NCI-H748 treated with DMSO at 0.1 percent for 48 hours (cell line): ENCODE measurements at places on chromosomes 2 and 18.
A peak's percentile ranks its signal among the peaks of the same experiment; 100 is the strongest.

DNA sequence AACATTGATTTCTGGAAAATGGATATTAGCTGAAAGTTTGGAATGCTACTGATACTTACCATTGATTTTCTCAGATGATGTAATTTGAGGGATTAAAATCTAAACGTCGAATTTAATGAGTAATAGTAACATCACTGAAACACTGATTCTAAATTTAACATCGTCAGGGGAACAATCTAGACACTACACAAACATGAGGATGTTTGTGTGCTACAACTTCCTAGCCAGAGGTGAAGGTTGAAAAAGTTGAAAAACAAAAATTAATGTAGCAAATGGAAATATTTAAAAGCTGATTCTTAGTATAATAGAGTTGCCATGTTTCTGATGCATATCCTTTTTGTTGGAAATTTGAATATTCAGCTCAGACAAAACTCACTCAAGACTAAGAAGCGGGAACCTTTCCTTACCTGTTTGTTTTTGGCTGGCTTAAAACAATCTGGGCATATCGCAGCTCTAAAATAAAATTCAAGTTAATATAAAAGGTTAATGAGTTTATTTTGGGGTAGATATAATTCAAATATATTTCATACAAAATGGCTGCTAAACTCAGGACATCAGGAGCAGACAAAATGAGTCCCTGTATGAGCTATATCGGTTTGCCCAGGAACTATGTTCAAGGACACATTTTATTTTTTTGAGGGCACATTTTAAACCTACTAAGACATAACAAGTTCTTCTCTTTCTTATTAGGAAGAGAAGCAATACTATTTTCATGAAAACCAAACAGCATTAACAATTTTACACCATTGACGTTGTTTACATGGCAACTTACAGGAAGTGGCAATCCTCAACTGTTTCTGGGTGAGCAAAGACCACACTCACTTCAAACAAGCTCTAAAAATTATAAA lies 52.6 kb upstream of the PEX13 start:
- no peak for DNase-seq

- DNase-seq = peak; percentile 59
These were observed 370.0 kb downstream of the SLC4A3 start for GRCh38 chr2:219997341-219997851.

GRCh38 chr18:7807936-7808453 lies 240.9 kb downstream of the PTPRM start:
- no peak for DNase-seq

GRCh38 chr18:55920063-55920462 lies 332.1 kb upstream of the TCF4 start:
- DNase-seq = no peak

DNA sequence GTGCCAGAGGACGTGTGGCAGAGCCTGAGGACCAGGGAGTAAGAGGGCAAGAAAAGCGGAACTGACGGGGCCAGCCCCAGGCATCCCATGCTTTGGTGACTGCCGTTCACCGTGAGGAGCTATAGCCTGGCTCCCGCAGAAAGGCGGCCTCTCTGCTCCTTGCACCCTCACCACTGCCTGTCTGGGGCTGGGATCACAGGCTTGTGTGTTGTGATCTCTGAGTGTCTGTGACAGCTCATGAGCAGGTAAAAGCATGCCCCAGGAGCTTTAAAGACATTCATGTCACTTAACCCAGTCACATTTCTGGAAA lies 266.8 kb upstream of the RAB6C start:
- no peak for DNase-seq

DNA sequence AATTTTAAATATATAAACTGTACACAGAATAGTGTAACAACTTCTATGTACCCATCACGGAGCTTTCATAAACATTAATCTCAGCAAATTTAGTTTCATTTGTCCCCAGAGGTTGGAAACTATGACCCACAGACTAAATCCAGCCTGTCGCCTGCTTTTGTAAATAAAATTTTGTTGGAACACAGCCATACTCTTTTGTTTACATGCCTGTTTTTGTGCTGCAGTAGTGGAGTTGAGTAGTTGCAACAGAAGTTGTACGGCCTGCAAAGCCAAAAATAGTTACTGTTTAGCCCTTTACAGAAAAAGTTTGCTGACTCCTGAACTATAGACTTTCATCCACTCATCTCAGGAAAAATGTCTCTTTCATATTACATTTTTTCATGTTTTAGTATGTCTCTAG lies 39.8 kb downstream of the RBM45 start:
- peak; percentile 19 for DNase-seq

DNA sequence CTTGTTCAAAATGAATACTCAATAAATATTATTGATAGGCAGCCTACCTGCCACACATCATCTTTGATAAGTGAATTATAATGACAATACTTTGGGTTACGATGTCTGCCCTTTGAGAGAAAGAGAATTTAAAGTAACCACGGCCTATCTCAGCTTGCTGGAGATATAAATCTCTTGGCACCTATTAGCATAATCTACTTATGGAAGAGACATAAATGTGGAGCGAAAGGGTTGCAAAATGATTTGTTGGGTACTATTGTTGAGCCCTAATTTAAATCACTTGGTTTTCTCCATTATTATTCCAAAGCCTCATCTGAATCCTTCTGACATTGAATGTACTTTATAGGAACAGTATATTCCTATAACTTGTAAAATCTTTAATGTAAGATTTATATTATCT lies 520.1 kb downstream of the DPP10 start:
- DNase-seq = no peak

DNA sequence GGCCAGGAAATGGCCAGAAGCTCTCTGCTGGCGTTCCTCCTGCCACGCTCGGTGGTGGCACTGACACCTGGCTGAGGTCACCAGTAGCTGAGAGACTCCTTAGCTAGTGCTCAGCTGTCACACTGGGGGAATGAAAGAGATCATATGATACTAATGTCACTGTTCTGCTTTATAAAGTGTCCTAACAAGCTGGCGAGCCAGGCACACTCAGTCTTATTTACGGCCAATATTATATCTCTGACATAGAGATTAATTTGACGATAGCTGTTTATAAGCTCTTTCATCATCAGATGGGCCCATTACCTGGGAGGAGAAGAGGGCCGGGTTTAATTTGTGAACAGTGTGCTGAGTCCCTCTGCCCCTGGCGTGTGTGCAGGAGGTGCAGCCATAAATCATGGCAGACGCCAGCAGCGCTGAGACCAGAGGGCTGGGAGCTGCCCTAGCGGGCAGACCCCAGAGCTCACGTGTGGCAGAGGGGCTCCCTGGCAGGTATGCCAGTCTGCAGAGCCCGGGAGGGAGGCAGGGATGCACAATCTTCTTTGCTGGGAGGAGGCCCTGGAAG lies 246.5 kb downstream of the HAUS1 start:
- no peak for DNase-seq

DNA sequence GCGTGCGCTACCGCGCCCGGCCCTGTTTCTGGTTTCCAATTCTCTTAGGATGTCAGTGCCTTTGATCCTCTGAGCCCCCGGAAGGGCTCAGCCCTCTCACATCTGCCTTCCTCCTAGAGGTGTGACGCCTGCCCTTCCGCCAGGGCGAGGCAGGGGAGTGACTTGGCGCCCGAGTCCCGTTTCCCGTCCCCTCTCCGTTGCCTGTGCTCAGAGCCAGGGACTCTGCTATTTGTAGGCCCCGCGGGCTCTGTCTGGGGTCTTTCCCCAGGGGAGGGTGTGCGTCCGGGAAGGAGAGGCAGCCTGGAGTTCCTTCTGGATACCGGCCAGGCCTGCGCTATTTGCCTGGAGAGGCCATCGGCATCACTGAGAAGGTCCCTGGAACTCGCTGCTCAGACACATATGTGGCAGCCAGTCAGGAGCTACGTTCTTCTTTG lies 103.7 kb upstream of the TAF1B start:
- no peak for DNase-seq

DNA sequence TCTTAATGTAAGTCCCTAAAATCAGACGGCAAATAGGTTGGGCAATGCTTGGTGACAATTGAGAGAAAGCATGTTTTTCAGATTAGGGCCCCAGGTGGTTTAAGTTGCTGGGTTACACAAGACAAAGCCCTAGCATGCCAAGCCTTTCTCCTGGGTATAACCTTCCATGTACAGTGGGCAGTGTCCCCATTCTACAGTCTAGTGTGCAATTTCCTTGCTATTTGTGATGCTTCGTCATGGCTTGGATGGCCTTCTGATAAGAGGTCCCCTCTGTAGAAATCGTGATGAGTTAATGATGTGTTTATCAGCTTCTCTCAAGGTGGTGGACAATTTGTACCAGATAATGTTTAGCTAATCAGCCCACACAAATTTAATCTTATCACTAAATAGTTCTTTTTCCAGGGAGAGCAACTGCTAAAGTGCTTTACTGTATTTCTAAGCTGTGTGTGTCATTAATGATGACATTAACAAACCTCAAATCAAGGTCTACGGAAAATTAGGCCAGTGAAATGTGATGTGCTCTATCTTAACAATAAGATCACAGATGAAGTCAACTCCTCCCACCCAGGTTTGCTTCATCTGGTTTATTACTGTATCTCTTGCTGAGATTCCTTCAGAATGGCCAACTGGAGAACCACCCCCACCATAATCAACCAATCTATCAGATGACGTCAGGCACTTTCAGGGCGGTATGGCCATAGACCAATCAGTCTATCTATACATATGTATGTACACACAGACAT lies 61.7 kb downstream of the PLB1 start:
- DNase-seq = no peak

DNA sequence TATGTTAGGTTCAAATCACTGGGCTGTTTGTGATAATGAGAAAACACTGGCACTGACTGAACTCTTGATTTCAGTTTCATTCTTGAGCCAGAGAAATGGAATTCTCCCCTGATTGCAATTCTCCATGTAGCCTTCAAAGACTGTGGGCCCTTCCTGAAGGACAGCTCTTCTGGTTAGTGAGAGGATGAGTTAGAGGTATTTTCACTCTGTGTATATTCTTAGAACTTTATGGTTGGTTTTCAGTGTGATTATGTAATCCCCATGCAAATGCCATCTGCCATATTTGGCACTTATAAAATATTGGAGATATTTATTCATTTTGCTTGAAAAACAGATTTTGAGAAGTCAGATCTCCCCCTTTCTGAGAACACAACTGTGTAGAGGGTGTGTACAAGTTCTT lies 323.7 kb downstream of the SLC4A3 start:
- DNase-seq = no peak

- no peak for DNase-seq
These were observed 11.9 kb downstream of the ATG4B start for GRCh38 chr2:241649404-241649803.

DNA sequence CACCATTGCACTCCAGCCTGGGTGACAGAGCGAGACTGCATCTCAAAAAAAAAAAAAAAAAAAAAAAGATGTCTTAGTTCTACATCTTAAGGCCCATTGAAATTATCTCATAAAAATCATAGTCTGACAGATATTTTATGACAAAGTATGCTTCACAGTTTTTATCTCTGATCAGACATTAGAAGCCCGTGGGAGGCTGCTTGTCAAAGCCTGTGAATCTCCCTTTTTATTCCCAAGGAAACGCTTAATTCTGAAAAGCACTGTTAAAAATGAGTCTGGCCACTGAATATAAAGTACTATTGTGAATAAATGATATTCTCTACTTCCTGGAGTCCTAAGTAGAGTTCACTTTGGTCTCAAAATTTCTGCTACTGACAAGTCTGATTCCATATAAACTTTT lies 71.1 kb downstream of the ZDBF2 start:
- no peak for DNase-seq

- no peak for DNase-seq
These were observed 115.7 kb downstream of the NCKAP5 start for GRCh38 chr2:133452583-133452982.

GRCh38 chr2:29251406-29251805 lies 136.2 kb downstream of the CLIP4 start:
- no peak for DNase-seq

- no peak for DNase-seq
These were observed 8.2 kb downstream of the ADAM17 start for GRCh38 chr2:9547262-9547991.

- peak; percentile 68 for DNase-seq
These were observed at the start of gene OBSL1 for GRCh38 chr2:219571311-219572236. Gene OBSL1 (minus strand): TSS chr2:219571539. CDS start chr2:219571232, 307 bp downstream.

DNA sequence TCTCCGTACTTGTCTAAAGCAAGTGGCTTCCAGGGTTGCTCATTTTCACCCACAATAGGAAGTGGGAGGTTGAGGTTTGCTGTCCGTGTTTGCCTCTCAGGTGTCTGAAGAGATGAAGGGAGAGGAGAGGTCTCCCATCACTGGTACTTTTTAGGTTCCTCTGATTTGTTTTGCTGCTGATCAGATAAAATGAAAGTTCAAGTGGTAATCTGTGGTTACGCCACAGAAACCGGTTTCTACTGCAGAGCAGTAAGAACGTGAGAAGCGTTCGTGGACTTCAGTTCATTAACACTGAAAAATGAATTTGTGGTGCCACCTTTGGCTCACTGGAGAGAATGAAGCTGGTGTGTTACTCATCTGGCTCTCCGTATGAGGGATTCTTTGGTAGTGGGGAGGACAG lies 118.2 kb downstream of the GBX2 start:
- DNase-seq = no peak

- DNase-seq = no peak
These were observed 12.0 kb downstream of the ZNF236 start for GRCh38 chr18:76834379-76834778.

GRCh38 chr2:68475576-68475975 lies 8.2 kb downstream of the APLF start:
- DNase-seq = no peak

DNA sequence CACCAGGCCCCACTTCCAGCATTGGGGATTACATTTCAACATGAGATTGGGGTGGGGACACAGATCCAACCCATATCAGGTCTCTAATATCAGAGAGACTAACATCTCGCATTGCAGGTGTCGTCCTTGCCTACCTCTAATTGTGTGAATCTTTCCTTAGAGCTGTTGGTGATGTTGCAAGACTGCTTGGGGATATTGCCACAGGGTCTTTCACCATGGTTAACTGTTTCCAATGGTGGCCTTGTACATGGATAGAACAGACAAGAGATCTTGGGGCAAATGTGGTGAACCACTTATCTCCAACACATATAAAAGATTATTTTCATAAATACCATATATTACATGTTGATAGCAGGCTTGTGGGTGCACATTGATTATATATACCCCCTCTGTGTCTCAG lies 270.3 kb upstream of the LINC00305 start:
- DNase-seq = no peak

GRCh38 chr2:148888003-148888501 lies 13.0 kb downstream of the KIF5C start:
- DNase-seq = no peak

DNA sequence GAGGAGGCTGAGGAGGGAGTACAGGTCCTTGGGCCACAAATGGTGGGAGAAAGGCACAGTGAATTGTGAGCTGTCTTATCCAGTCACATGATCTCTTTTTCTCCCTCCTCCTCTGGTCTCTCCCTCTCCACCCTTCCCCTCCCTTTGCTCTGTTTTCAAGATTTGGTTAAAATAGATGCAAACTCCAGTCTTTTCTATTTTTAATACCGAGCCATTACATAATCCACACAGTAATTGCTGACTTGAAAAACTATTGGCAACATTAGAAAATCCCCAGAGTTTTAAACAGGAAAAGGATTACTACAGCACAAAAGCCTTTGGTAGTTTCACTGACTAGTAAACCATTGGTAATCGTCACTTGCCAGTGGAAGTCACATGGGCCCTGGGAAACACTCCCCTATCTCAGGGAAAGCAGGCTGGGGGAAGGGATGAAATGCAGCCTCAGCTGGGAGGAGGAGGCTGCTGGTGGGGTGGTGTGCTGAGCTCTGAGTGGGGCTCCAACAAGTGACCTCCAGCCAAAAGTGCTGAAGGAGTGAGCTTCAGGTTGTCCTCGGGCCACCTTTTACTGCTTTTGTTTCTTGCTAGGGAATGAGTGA lies 57.4 kb upstream of the PCBP1 start:
- no peak for DNase-seq
